Testis (tissue), 5 donors: ENCODE measurements at places on chromosomes 1 and 21.

GRCh38 chr1:188590641-188591040, 1761.9 kb downstream of the PLA2G4A start:
- DNase-seq, result no peak

DNA sequence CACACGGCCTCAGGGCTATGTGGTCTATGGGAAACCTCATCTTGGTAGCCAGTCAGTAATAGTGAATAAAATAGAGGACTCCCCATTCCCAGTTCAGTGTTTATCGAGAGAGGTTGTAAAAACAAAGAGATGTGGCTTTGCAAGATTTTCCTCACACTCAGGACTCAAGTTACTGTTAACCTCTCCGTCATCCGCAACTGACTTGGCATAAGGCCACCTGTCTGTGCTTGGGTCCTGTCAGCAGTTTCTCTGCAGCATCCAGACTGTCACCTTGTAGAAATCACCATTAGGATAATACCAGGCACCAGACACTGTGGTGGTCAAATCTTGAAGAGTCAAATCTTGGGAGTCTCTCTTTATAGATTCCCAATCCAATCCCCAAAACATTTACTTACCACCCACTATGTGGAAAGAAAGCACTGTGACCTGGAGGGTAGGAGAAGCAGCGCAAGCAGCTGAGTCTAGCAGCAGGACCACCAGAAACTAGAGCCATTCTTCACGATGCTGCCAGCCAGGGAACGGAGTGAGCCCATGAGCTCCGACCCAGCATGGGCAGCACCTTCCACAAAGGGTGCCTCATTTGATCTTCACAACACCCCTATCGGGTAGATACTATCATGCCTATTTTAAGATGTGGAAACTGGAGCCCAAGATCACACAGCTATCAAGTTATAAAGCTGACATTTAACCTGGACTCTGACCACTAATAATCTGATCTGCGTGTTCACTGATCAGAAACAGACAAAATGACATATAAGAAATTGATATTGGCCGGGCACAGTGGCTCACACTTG, 5.6 kb upstream of the GPR25 start:
- DNase-seq, result no peak

DNA sequence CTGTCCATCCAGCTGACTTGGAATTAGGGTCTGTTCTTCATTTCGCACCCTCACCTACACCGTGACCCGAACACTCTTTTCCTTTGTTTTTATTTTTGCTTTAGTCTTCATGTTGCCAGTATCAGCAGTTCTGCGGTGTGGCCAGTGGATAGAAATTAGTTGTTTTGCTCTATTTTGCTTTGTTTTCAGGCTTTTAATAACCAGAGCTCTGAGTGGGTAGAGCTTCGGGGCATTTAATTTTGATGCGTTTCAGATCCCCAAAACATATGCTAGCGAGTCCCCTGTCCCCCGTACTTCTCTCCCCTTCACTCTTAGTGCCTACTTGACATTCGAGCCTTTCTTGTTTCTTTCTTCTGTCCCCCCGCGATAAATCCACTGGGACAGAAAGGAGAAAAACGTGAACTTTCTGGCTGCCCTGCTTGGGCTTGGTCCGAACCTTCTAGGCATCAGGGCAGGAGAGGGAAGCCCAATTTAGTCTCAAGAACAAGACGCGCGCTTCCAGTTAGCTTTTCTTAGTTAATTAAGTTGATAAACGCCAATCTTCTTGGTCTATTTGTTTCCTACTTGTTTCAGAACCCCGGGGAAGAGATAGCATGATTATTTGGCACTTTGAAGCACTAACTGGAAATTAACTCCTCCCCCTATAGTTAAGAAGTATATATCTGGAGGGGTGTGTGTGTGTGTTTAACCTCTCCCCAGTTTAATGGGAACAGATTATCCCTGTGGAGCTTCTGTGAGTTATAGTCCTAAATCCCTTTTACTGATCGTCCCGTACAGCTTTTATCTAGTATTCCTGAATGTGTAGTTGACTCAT, 839 bp downstream of the SWT1 start:
- no peak for DNase-seq

GRCh38 chr21:14737922-14738321, 191.8 kb upstream of the SAMSN1 start:
- peak; percentile 42 for DNase-seq

DNA sequence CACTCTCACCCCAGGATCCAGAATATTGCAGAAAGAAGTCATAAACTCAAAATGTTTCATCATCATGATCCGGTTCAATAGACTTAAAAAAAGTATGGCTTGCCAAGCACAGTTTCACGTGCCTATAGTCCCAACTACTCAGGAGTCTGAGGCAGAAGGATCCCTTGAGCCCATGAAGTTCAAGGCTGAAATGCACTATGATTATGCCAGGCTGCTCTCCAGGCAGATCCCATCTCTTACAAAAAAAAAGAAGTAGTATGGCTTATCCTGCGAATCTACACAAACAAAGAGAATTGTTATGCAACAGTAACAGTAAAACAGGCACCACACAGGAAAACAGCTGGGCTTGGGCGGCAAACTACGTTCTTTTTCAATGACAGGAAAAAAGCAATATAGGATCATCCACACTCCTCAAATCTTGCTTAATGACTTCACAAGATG, 76.2 kb downstream of the EIF4G3 start:
- DNase-seq, result no peak

- no peak for DNase-seq
Observed at GRCh38 chr1:247268390-247269045, 12.6 kb downstream of the VN1R5 start.

GRCh38 chr1:26907071-26907917, 6.5 kb downstream of the NR0B2 start:
- no peak for DNase-seq

GRCh38 chr1:218376722-218377121, 31.6 kb downstream of the TGFB2 start:
- DNase-seq, result no peak

DNA sequence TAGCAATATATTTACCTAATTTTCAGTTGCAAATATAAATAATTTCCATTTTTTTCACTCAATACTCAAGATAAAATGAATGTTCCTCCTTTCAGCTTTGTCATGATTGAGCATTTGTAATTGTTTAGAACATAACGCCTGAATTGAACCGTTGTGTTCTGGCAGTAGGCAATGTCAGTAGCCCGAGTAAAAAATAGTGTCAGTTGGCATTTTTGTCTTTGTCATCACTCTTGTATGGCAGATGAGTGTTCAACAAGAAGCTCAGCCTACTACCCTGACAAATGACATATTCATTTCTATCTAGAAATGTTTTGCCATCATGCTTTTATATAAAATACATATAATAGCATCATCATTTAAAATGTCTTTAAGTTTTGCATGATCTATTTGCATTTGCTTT, 691.4 kb upstream of the NCAM2 start:
- no peak for DNase-seq

GRCh38 chr1:17874710-17875109, 119.6 kb downstream of the ACTL8 start:
- no peak for DNase-seq

- no peak for DNase-seq
Observed at GRCh38 chr21:42433946-42434551, 30.3 kb downstream of the UBASH3A start.

GRCh38 chr1:76587212-76587611, 280.1 kb upstream of the ST6GALNAC5 start:
- no peak for DNase-seq

DNA sequence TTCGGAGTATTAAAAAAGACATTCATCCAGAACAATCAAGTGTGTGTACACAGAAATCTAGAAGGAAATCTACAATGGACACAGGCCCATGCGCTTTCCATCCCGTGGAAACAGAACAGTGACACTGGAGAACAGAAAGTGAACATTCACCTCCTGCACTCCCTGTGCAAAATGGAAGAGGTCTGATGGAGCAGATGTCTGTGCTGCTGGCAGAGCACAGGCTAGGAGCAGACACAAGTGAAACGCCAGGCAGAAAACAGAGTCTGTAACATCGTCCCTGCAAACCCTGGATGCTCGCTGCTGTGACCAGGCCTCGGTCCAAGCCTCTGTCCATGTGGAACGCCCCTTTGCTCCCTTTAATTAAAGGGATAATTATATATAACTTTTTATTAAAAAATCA, 36.1 kb downstream of the SLC45A1 start:
- DNase-seq, result no peak

- no peak for DNase-seq
Observed at GRCh38 chr1:83929184-83929583, 69.7 kb downstream of the TTLL7 start.

DNA sequence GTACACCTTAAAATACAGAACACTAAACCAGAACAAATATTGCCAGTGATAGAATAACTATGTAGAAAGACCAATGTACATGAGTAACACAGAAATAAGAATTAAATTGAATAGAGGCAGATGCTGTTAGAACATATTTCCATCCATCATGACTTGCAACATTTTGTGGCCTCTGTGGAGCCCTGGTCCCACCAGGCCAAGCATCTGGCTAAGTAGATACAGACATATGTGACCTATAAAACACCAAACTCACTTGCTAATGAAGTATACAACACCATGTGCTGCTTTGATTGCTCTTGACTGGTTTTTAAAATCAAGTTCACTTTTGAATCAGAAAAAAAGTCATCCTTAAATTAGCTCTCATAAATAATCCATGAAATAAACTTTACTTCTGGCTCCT, 20.5 kb downstream of the SLC19A2 start:
- DNase-seq, result no peak

GRCh38 chr1:99674115-99675064, 28.5 kb downstream of the PALMD start:
- no peak for DNase-seq

DNA sequence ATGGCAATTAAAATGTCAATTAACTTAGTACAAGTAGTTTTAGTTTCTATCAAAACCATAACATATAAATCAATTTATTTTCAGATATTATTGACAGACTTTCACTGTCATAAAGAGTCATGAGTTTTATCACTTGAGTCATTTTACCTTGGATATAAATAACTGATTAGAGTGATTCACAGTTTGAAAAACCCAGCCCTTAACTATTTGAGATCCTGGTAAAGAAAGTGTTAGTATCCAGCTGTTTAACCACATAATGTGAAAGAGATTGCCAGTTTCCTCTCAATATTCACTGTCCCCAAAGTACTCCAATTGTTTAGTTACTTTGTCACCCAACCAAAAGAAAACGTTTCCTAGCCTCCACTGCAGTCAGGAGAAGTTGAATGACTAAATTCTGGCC, 91.3 kb downstream of the UCHL5 start:
- DNase-seq, result no peak

- no peak for DNase-seq
Observed at GRCh38 chr1:75127916-75128717, 6.1 kb upstream of the LHX8 start.

GRCh38 chr1:248884632-248885295, 21.3 kb upstream of the PGBD2 start:
- no peak for DNase-seq

GRCh38 chr1:220730486-220730885, 17.6 kb upstream of the MTARC2 start:
- no peak for DNase-seq

DNA sequence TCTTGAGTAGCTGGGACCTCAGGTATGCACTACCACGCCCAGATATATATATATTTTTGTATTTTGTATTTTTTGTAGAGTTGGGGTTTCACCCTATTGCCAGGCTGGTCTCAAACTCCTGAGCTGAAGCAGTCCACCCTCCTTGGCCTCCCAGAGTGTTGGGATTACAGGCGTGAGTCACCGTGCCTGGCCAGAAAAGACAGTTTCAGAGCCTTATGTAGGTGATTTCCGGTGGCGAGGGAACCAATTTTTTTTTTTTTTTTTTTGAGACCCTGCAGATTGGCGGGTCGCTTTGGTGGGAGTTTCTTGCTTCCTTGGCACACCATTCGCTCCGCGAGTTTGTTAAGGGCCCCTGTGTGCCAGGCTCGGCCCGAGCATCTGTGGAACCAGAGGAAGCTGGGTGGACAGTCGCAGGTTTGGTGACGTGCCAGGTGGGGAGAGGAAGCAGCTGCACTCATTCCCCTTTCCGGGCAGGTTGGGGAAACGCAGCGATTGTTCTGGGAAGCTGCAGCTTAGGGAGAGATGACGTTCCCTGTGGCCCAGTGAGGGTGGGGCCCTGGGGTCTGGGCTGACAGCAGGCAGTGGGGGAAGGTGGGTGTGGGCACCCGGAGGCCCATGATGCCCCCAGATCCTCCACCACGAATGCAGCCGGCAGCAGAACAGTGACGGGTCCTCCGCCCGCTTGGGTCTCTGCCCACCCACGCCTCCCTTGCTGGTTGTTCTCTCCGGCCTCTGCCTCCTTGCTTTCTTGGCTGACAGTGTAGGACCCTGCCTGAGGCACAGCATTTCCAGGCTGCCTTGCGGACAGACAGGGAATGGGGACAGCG, 25.1 kb downstream of the SPSB1 start:
- peak; percentile 63 for DNase-seq

- DNase-seq, result peak; percentile 83
Observed at GRCh38 chr1:29235955-29236711, at the start of gene PTPRU. Gene PTPRU (plus strand): TSS chr1:29236522. CDS start chr1:29236645, 123 bp downstream.

DNA sequence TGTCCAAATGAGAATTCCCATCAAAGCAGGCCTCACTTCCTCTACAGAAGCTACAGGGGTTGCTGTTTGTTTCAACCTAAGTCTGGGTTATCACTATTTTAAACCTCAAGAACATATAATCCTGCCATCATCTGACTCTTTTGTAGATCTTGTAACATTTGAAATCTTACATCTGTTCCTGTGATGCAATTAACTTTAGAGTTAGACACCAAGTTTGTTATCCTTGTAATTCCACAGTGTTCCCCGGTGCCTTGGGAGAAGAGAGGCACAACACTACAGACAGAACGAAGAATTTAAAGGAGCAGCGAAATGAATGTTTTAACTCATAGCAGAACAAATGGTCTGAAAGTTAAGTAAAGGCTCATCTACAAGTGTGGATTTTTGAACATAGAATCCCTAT, 116.1 kb downstream of the UCHL5 start:
- DNase-seq, result no peak

GRCh38 chr1:145916745-145917144, 1.8 kb downstream of the PEX11B start:
- DNase-seq, result no peak

DNA sequence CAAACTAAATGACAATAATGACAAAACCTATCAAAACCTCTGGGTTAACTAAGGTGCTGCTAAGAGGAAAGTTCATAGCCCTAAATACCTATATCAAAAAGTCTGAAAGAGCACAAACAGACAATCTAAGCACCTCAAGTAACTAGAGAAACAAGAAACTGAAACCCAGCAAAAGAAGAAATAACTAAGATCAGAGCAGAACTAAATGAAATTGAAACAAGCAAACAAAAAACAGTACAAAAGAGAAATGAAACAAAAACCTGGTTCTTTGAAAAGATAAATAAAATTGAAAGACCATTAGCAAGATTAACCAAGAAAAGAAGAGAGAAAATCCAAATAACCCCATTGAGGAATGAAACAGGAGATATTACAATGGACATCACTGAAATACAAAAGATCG, 44.8 kb upstream of the KIAA0040 start:
- DNase-seq, result no peak

- no peak for DNase-seq
Observed at GRCh38 chr1:115506924-115507589, 134.7 kb upstream of the VANGL1 start.

- no peak for DNase-seq
Observed at GRCh38 chr1:61403679-61404596, 321.0 kb downstream of the TM2D1 start.

GRCh38 chr1:182658055-182658454, 26.3 kb downstream of the RGS8 start:
- no peak for DNase-seq
